ENCODE measurements at places on chromosomes 11 and 22. TPM values are rescaled to one million over a fixed set of nuclear protein-coding genes. Genes with fewer than 3 reads are reported as not detected.

GRCh38 chr11:86119906-86120305, 51.0 kb upstream of the PICALM start:
- DNase-seq: no peak

DNA sequence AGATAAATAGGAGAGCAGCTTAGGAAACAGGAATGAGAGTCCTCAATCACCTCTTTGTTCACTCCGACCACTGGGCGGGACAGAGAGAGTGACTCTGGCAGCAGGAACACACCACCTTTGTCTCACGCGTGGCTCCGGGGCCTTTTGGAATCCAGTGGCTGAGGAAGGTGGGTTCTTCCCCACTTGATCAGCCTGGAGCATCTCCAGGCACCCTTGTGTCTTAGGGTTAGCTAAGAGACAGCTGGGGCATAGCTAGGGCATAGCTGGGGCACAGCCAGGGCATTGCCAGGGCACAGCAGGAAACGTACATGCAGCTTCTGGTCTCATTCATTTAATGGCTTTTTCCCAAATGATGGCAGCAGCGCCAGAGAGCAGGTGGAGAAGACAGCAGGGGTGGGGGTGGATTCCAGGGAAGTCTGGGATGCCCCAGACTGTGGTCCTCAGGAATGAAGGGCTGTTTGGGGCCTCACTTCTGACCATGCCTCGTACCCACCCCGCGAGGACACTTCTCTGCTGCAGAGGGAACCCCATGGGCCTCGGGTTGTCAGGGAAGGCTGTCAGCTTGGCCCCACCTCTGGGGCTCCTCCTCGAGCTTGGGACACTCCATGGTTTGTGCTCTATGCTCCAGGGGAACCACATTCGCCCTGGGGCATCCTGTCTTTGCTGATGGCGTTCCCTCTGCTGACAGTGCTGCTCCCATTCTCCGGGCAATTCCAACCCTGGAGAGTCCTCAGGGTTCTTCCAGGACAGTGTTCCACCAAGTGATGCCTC, 30.4 kb upstream of the SHANK2 start:
- DNase-seq: peak; percentile 65

DNA sequence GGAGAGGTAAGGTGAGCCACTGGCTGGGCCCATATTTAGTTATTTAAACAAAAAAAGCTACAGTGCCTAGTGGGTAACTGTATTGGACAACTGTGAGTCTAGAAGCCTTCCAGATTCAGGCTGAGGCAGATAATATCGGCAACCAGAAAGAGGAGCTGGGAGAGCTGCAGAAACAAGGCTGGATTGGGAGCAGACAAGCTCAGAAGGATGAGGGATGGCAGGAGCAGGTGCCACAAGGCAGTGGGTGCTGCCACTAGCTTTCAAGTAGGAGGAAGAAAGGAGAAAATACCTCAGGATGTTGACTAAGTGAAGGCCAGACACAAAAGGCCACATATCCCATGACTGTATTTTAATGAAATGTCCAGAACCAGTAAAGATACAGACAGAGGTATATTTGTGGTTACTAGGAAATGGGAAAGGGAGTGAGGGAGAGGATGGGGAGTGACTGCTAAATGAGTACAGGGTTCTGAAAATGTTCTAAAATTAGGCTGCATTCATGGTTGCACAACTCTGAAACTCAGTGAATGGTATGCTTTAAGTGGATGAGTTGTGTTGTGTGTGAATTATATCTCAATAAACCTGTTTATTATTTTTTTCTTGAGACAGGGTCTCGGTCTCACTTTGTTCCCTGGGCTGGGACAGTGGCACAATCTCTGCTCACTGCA, 11.8 kb upstream of the RAPSN start:
- no peak for DNase-seq

- DNase-seq: peak; percentile 91
These were observed at the start of gene TUBGCP6 for GRCh38 chr22:50244420-50245213. TSS of gene TUBGCP6 (minus strand) at chr22:50245023. CDS start at chr22:50244459, 564 bp downstream.

- DNase-seq: no peak
These were observed 68.2 kb upstream of the NECTIN1 start for GRCh38 chr11:119797123-119797611.

DNA sequence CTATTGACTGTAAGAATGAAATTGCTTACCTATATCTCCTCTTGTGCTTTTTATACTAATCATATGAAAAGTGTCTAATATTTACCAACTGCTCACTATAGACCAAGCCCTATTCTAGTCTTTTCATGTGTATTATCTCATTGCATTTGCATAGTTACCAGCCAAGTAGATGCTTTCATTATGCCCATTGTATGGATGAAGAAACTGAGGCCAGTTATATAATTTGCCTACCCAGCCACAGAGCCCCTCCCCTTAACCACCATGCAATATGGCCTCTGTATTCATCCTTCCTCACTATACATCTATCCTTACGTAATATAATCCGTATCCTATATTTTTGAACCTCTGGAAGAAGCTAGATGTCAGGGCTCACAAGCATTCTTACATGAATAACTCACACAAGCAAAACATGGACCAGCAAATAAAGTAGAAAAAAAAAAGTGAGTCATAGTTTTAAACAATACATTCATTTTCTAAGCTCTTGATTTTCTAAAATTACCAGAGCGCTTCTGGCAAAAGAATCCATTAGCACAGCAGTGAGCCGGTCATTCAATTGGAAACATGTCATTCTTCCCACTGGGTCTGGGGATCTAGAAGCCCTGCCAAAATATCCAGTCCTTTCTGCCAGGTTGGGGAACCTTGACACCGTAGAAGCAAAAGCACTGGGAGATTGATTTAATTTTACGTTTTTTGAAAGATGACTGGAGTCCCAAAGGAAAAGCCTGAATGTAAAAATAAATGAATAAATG, 80.0 kb downstream of the C11orf91 start:
- DNase-seq: peak; percentile 84

DNA sequence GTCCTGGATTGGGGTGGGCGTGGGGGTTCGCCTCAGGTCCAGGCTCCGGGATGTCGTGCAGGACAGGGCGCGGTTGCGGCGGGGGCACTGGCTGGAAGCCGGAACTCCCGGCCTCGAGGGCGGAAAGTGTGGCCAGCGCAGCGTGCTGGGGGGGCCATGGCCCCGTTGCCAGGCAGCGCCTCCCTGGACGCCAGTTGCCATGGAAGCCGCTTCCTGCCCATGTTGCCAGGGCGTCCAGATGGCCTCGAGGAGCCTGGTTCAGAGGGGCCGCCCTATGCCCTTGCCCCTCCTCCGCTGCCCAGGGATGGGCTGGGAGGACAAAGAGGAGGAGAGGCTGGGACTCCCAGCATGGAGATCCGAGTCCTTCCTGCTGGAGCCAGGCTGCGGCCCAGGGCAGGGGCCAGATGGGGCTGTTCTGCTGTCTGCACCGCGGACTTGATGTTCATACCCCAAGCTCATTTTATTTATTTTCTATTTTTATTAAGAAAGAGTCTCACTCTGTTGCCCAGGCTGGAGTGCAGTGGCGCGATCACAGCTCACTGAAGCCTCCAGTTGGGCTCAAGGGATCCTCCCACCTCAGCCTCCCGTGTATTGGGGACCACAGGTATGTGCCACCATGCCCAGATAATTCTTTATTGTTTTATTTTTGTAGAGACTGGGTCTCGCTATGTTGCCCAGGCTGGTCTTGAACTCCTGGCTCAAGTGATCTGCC, 4.6 kb upstream of the CCDC188 start:
- peak; percentile 49 for DNase-seq

GRCh38 chr11:118057251-118058145, 19.4 kb upstream of the TMPRSS4 start:
- no peak for DNase-seq

GRCh38 chr11:95154514-95154913, 64.9 kb downstream of the ENDOD1 start:
- DNase-seq: peak; percentile 62

DNA sequence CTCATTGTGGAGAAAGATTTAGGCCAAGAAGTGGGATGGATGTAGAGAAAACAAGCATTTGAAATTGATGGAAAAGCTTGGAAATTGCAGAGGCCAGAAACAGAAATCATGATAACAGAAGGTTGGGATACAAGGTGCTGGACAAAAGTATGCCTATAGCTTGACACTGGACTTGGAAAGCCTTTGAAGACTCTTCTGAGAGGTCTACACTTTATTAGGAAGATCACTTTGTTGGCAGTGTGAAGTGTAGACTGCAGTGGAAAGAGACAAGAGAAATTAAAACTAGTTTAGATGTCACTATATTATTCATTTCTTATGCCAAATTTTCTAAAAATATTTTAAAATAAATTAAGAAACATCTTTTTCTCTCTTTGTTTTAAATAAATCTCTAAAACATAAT, 59.1 kb downstream of the KIF18A start:
- DNase-seq: no peak

DNA sequence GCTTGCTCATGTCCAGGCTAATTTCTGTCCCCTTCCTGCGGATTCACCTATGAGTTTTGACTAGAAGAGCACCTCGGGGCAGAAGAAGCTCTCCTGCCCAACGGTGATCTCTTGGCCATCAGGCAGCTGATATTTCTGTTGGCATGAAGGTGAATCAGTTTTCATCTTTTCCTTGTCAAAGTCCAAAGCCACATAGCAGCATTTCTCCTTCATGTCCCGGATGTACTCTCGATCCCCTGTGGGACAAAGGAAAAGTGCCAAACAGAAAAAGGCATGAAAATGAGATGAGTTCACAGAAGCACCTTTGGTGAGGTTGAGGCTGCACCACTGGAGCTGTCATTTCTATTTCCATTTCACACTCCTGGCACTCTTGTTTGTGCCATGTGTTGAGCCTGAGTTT, 56.8 kb downstream of the DHCR7 start:
- no peak for DNase-seq

DNA sequence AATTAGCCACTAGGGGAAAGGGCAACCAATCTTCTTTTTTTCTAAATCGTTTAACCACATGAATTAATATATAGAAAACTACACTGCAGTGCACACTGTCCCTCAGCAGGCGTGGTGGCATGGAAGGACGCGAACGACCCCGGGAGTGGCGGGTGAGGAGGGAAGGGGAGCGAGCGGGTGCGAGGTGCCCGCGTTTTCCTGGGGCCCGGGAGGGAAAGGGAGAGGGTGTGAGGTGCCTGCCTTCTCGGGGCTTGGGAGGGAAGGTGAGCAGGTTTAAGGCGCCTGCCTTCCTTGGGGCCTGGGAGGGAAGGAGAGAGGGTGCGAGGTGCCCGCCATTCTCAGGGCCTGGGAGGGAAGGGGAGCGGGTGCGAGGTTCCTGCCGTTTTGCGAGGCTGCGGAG, 765 bp downstream of the GAB4 start:
- no peak for DNase-seq

- DNase-seq: no peak
These were observed 54.9 kb downstream of the C11orf91 start for GRCh38 chr11:33645686-33646085.

GRCh38 chr11:27514076-27514475, 7.5 kb upstream of the LIN7C start:
- DNase-seq: no peak

DNA sequence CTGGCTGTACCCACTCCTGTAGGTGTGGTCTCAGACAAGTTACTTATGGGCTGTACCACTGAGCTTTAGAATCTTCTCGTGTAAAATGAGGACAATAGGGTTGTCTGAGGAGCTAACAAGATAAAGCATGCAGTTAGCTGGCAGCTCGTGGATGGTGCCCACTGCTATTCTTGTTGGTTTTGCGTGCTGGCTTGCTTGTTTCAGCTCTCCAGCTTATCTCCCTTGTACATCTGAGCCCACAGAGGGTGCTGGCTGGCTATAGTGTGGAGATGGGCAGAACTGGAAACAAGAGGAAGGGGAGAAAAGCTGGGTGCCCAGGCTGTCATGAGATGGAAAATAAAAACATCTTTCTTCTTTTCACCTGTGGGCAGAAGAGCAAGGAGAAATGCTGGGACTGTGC, 46.5 kb upstream of the GALNT18 start:
- DNase-seq: no peak

GRCh38 chr11:5489576-5490357, 1.3 kb downstream of the OR52D1 start:
- DNase-seq: no peak

DNA sequence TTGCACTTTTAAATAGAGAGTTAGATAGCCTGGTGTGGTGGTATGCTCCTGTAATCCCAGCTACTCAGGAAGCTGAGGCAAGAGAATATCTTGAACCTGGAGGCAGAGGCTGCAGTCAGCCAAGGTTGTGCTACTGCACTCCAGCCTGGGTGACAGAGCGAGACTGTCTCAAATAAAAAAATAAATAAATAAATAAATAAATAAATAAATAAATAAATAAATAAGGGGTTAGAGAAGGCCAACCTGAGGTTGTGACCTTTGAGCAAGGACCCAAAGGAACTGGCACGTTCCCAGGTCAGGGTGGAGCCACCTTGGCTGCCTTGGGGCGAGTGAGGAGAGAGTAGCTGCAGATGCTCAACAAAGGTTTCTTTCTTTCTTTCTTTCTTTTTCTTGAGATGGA, 65.3 kb upstream of the TENM4 start:
- no peak for DNase-seq

Gene F2
- polyA plus RNA-seq: 0.03 TPM

Gene BIK
- 2.6 TPM for polyA plus RNA-seq

Gene PDE2A
- polyA plus RNA-seq: 0.76 TPM

Gene STK33
- 0.29 TPM for polyA plus RNA-seq

Gene MUC15
- not detected for polyA plus RNA-seq
